ENCODE measurements at places on chromosomes 5 and 9.

- no peak for DNase-seq
Measured at GRCh38 chr5:100409660-100410151, 125.5 kb upstream of the FAM174A start.

- DNase-seq: no peak
Measured at GRCh38 chr5:111070272-111071134, 1.0 kb upstream of the TSLP start.

- no peak for DNase-seq
Measured at GRCh38 chr5:3825531-3826451, 230.2 kb downstream of the IRX1 start.

DNA sequence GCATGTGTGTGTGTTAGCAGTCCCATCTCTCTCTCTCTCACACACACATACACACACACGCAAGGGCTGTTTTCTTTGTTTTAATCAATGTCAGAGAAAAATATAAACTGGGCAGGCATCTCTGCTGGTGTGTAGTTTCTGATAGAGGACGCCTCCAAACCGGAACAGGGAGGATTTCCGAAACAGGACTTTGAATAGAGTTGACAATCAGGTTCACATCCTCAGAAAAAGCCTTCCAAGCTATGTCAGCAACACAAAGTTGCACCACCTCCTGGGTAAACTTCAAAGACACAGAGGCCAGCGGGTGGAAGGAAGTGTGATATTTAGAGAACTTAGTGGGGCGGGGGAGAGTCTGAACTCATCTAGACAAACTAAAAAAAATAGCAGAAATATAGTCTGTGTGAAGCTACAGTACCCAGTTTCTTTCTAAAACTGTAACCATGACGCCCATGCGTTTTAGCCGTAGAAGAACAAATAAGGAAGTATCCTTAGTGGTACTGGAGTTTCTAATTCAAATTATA lies 1.2 kb downstream of the ST8SIA4 start:
- peak; percentile 46 for DNase-seq

DNA sequence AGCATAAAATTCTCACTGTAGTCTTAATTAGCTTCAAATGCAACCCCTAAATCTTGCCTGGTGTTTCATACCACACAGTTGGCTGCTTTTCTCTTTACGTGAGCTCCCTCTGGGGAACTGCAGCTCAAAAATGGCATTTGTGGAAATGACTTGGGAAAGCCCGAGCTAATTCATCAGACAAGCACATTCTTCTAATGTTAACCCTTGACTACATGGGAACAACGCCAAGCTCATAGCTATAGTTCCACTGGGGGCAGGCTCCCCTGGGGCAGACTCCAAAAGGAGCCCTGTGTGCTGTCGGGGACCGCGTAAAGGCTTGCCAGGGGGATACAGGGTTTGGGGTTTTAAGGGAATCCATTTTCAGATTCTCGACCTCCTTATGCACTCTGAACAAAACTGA lies 301.4 kb upstream of the DAP start:
- DNase-seq: peak; percentile 2

GRCh38 chr9:32067261-32067660 lies 317.2 kb upstream of the ACO1 start:
- DNase-seq: no peak
